G401 (cell line): ENCODE measurements at places on chromosomes 11 and 22. TPM values are rescaled to one million over a fixed set of nuclear protein-coding genes. Genes with fewer than 3 reads are reported as not detected.

DNA sequence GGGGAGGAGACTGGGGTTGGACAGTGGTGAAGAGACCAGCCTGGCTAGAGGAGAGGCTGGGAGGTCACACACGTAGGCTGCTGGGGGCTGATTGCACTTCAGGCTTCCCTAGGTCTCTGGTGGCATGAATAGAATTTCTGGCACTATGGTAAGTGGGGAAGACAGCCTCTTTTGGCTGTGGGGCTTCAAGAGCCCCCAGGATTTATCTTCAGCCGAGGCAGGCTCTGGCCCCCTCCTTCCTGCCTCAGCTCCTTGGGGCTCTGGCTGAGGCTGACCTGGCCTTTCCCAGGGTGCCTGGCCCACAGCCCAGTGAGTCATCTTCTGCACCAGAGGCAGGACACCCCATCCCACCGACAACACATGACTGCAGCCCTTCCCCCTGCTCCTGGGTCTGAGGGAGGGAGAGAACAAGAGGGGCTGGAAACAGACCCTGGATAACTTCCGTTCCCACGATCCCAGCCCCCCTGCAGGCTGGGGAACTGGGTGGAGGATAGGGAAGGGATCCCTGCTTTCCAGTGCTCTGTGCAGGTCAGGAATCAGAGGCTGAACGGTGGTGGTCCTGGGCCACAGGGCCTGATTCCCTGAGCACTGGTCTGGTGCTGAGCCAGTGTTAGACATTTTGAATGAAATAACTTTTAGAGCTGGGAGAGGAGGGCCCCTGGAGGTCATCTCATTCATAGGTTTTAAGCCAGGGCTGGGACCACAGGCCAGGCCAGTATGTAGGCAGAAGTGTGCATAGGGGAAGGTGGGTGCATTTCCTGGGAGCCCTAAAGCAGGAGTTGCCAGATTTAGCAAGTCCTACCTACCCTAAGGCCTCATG is 26.5 kb downstream of the ARHGEF17 start:
- no peak for DNase-seq

GRCh38 chr22:25690798-25691197 is 51.2 kb upstream of the MYO18B start:
- DNase-seq, result no peak

The SYNGR1 gene
- 48.0 and 67.0 TPM in 2 replicates for total RNA-seq

The SLC6A5 gene
- total RNA-seq, result not detected in 2 replicates

DNA sequence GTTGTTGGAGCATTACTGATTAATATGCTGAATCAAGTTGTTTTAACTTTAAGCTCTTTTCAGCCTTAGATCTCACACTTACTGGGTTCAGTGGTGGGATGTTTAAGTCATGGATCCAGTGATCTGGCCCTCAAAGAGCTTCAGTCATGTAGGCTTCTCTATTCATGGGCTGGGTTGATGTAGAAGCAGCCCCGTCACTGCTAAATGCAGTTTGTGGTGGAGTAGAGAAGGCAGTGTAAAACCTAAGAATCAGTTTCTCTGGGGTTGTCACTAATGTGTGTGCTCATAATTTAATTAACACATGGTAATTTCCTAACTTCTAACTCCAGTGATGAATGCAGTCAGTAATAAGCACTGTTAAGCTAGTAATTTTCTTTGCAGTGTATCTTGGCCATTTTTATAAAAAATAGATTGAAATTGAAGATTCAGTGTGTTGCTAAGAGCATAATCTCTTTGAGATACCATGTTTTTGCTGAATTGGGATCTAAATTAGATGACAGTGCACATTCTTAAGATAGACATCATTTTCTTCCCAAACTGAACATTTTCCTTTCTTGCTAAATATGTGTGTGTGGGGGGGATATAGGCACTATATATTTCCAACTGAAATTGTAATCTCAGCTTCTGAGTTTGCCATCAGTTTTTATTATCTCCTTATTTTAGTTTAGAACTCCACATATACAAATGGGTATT is 9.0 kb downstream of the SPCS2 start:
- no peak for DNase-seq

The MRGPRX3 gene
- total RNA-seq, result not detected in 2 replicates

The PHOX2A gene
- not detected in 2 replicates for total RNA-seq
